ENCODE measurements at places on chromosomes 13 and 19.
A peak's percentile ranks its signal among the peaks of the same experiment; 100 is the strongest.

- DNase-seq = no peak
Measured at GRCh38 chr19:392375-392970, 16.5 kb downstream of the C2CD4C start.

- DNase-seq = peak; percentile 64
Measured at GRCh38 chr19:46919324-46919723, 58.5 kb downstream of the ARHGAP35 start.

- no peak for DNase-seq
Measured at GRCh38 chr19:51293571-51294210, 17.8 kb upstream of the IGLON5 start.

- no peak for DNase-seq
Measured at GRCh38 chr19:49141352-49141751, 13.8 kb downstream of the HRC start.

DNA sequence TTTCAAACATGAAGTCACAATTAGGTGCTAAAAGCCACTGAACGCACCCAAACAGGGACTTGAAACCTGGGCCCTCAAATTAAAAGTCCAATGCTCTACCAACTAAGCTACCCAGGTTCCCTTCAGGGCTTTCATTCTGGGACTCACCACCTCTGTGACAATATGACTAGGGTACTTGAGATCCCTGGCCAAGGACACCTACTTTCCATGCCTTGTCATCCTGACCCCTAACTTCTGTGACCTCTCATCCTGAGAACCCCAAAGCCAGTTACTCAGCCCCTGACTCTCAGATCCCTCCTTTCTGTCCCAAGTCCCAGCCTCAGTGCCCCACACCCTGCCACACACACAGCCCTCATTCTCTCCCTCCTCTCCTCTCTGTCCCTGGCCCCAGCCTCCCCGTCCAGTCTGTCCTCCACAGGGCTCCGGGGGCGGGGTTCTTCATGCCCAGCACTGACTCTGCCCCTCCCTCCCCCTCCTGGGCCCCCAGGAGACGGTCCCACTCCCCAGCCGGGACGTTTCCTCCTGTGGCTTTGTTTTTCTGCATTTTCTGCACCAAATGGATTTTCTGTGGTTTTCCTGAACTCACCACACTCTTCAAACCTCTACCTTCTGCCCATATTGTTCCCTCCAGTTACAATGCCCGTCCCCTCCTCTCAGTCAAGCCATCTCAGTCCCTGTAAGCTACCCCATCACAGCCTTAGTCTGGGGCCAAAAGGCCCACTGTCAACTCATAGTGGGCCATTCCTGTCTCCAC lies 7.0 kb downstream of the RCN3 start:
- DNase-seq = no peak

- DNase-seq = peak; percentile 58
Measured at GRCh38 chr13:38381890-38382289, 32.2 kb downstream of the UFM1 start.

DNA sequence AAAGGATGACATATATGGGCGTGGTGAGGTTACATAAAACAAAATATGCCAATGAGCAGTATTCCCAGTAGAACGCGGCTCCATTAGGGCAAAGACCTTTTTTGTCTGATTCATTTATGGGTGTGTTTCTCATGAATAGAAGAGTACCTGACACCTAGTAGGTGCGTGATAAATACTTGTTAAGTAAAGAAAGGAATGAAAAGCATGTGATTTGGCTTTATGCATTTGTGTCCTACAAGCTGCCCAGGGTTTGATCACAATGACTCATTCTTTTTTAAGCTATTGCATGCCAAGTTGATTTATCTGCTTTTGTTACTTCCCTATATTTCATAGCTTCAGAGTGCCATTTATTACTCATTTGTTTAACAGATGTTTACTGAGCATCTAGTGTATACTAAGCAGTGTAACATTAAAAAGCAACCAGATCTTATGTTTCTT lies 19.1 kb upstream of the KCTD4 start:
- DNase-seq = peak; percentile 77

DNA sequence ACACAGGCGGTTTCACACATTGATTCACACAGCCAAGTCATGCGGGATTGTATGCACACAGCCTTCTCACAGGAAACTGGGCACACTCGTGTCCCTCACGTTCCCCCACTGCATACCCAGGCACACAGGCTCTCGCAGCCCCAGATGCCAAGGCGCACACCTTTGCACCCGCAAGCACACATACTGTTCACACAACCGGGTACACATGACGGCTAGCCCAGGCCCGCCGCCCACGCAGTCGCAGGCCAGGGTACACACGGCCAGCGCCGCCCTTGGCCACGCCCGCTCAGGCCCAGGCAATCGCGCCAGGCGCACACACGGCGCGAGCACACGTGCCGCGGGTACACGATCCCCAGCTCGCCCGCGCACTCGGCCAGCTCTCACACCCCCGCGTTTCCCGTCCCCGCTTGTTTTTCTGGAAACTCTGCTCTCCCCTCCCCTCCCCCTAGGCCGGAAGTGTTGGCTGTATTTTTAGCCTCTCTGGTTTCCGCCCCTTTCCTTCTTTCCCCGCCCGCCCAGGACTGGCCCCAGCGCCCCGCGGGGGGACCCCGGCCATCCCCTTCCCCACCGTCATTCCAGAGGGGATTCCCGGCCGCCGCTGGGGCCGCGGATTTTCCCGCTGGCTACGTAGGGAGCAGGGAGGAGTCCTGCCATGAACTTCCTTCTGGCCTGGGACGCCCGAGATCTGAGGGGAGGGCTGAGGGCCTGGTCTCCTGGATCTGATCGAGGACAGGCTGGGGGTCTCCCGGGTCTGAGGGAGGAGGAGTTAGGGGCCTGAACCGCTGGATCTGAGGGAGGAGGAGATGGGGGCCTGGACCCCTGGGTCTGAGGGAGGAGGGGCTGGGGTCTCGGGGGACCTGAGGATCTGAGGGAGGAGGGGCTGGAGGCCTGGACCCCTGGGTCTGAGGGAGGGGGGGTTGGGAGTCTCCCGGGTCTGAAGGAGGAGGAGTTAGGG lies 4.0 kb upstream of the ZFP36 start:
- DNase-seq = peak; percentile 94
